ENCODE measurements at places on chromosomes 2 and 18. TPM values are rescaled to one million over a fixed set of nuclear protein-coding genes. Genes with fewer than 3 reads are reported as not detected.

The SERPINB3 gene
- total RNA-seq = not detected

The TCF7L1 gene
- total RNA-seq = 0.46 TPM

The MXD1 gene
- total RNA-seq = 0.83 TPM

The DGKD gene
- total RNA-seq = 9.8 TPM

The EPB41L5 gene
- total RNA-seq = 14.0 TPM

- DNase-seq = no peak
These were observed 9.3 kb upstream of the MTCL1 start for GRCh38 chr18:8695932-8696517.

- DNase-seq = no peak
These were observed 296.5 kb downstream of the DCC start for GRCh38 chr18:52636536-52636935.

GRCh38 chr2:11613297-11613696 is 56.7 kb downstream of the NTSR2 start:
- DNase-seq = no peak

DNA sequence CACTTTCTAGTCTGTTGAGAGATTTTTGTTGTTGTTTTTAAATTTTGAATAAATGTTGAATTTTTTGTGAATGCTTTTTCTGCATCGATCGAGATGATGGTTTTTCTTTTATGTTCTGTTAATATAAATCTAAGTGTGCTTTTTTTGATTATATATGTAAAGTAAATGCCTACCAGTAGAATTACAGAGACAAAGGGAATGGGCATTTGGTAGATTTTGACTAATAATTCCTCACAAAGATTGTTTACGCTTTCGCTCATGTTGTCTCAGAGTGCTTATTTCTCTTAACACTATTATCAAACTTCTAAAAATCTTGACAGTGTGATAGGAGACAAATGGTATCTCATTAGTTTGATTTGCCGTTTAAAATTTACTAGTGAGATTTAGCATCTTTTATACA is 3.7 kb downstream of the MYO3B start:
- DNase-seq = no peak

GRCh38 chr18:13539050-13539449 is 187.3 kb downstream of the FAM210A start:
- no peak for DNase-seq

GRCh38 chr2:135991861-135992260 is 6.4 kb upstream of the DARS1 start:
- no peak for DNase-seq

GRCh38 chr2:53315149-53315548 is 452.5 kb upstream of the CHAC2 start:
- DNase-seq = peak; percentile 34

DNA sequence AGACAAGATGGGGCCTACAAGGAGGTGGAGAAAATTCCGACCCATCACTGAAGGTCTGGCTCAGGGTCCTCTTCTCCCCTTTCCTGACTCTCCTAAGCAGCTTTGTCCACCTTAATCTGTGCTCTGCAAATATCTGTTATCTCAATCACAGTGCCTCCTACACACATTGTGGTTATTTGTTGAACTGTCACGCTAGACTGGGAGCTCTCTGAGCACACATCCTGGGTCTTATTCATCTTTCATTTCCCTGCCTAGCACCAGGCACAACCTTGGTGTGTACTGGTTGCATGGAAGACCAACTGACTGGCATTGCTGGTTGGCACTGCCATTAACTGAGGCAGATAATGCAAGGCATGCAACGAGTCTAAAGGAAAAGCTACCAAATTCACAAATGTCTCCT is 122.9 kb upstream of the ST6GAL2 start:
- no peak for DNase-seq

GRCh38 chr2:96555146-96555610 is 18.6 kb downstream of the ARID5A start:
- DNase-seq = no peak
